ENCODE measurements at places on chromosomes 1 and 21.

GRCh38 chr1:64595871-64596515 is 126.1 kb downstream of the CACHD1 start:
- DNase-seq, result no peak

DNA sequence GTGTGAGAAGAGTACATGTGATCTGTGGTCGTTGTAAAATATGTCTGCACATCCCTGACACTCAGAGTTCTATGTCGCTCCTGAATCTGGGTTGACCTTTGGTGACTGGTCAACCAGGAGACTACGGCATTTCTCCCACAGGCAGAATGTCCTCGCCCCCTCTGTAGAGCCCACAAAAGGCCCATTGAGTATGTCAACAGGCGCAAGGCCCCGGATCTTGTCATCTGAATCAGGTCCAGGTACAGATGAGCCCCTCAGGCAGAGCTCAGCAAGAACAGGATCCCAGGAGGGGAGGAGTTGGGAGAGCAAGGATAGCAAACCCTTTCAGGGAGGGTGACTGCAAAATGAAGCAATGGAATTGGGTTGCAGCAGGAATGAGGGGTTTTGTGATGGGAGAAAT is 126.5 kb downstream of the MATN1 start:
- DNase-seq, result no peak

DNA sequence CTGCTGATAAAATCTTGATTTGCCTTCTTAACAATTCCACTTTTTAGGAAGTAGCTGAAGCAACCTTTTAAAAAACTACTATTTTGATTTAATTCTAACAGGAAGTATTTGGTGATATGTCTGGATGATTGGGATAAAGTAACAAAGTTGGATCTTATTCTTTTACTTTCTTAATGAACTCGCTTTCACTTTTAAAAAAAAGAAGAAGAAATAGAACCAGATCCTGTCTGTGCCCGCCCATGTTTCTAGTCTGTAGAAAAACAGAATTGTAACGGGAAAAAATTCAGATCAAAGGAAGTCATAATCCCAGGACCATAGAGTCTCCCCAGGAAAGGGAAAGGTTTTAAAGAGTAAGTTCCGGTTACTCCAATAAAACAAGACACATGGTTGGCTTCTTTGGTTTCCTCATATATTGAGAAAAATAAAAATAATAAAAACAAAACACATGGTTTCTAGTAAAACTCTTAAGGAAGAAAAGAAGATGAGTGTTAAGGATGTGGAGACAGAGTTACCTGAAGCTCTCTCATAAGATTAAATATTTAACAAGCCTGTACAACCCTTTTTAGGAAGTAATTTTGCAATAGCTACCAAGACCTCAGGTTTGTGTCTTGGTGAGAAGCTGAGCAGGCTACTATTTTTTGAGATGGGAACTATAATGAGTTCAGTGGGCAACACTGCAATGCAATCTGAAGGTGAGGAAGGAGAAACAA is 4.9 kb downstream of the CD48 start:
- peak; percentile 66 for DNase-seq

- DNase-seq, result no peak
Observed at GRCh38 chr1:75708910-75709309, 15.6 kb upstream of the ACADM start.

- DNase-seq, result peak; percentile 54
Observed at GRCh38 chr1:178189814-178190213, 95.9 kb downstream of the RASAL2 start.

- DNase-seq, result peak; percentile 67
Observed at GRCh38 chr21:14734191-14734590, 188.1 kb upstream of the SAMSN1 start.

DNA sequence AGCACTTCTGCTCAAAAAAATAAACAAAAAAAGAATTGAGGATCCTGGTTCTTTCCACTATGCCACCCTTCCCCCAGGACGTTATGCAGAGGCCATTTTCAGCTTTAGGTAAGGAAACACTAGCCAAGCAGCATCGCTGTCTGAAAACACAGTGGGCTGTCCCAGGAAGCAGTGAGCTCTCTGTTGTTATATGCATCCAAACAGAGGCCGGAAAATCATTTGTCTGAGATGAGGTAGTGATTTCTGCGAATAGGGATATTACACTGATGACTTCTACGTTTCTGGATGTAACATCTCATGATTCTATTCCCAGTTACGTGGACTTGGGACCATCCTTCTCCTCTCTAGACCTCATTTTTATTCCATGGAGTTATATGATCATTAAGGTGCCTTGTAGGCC is 137.2 kb downstream of the OMA1 start:
- no peak for DNase-seq

DNA sequence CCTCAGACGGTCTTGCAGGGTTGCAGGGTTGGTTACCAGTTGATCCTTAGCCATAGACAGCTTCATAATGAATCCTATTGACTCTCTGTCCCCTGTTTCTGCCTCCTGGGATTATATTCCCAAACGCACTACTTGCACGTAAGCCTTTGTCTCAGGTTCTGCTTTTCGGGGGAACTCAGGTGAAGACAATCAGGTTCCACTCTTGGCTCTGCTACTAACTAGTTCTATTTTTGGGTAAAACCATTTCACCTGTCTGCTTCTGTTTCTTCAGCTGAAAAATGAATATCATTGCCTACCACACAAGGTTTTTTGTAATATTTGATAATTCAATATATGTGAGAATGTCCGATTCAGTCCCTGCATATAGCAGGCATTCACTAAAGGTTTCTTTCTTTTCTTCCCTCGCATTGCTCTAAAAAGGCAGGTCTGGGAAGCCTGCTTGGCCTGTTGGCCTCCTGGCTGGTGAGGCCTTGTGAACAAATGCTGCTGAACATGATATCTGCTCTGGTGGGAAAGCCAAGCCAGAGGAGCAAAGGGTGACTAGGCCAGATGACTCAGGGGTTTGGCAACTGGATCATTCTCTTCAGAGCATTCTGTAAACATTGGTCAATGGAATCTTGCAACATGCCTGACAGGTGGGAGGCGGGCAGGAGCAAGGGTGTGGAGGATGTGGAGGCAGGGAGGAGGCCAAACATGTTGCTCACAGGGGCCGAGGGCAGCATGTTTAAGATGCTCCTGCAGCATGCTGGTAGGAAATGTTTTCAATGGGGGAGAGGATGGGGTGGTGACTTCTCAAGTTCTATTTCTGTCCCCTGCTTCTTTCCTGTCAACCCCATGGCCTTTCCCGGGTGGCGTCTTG is 23.8 kb downstream of the IER5 start:
- peak; percentile 91 for DNase-seq
